ENCODE measurements at places on chromosomes 7 and 10. TPM values are rescaled to one million over a fixed set of nuclear protein-coding genes. Genes with fewer than 3 reads are reported as not detected.

DNA sequence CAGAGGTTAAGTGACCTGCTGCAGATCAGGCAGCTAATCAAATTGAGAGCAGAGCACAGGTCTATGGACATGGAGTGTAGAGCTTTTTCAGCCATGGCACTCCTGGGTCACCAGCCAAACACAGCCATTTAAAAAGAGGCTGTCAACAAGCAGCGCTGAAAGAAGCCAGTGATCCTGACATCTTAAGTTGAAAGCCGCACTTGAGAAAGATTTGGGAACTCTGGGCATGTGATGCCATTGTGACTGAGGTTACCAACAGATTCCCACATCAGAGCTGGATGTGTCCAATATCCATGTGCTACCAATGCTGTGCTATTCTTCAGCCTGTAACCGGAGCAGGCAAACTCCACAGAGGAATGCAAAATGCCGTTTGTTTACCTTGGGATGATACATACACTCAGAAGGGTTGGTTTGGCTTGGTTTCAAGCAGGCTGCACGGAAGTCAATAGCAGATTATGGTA, 56.2 kb upstream of the ABLIM1 start:
- no peak for DNase-seq
- no peak overlapping the region for H3K27ac ChIP-seq
- no peaks in the 10 kb centered on the region for H3K36me3 ChIP-seq
- H3K4me1 ChIP-seq: no peaks in the 10 kb centered on the region

GRCh38 chr10:90947030-90947960, 26.4 kb upstream of the ANKRD1 start:
- peaks cover 9% of the 10 kb centered on the region for H3K4me1 ChIP-seq
- peak; percentile 8 for DNase-seq
- no peaks in the 10 kb centered on the region for H3K27me3 ChIP-seq
- H3K27ac ChIP-seq: no peak overlapping the region
- H3K36me3 ChIP-seq: no peaks in the 10 kb centered on the region

DNA sequence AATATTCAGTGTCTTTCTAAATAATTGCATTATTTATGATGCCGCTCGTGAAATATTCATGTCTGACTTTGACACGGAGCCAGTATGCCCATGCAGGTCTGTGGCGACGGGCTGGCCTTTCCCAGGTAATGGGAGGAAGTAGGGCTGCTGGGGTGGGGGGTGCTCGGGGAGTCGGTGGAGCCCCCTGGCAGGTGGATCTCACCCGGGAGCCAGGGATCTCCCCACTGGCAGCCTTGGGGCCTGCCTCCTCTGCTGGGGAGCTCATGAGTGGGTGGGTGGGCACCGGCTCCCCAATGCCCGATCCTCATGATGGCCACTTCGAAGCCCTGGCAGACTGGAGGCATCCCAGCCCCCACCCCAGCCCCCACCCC, 52.8 kb downstream of the PWWP2B start:
- DNase-seq: no peak
- peaks cover 36% of the 10 kb centered on the region for H3K4me1 ChIP-seq
- no peak overlapping the region for H3K4me3 ChIP-seq

DNA sequence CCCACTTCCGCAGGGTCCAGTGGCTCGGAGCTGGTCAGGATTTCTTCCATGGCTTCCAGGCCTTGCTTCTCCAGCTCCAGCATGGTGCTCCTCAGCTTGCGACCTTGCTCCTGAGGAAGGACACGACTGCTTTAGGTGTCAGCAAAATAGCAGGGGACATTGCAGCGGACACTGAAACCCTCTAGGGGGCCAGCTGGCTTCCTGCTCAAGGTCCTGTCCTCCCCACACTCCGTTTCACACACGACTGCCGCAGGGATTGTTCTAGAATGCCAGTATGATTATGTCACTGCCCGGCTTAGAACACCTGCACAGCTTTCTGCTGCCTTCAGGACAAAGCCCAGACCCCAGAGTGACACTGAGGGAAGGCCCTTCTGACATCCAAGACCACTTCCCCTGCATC, 65.6 kb downstream of the SCRN1 start:
- H3K27ac ChIP-seq: no peak overlapping the region
- H3K36me3 ChIP-seq: no peaks in the 10 kb centered on the region
- no peaks in the 10 kb centered on the region for H3K4me1 ChIP-seq
- DNase-seq: no peak
- no peaks in the 10 kb centered on the region for H3K27me3 ChIP-seq

- no peak overlapping the region for H3K4me3 ChIP-seq
- H3K36me3 ChIP-seq: no peaks in the 10 kb centered on the region
- no peaks in the 10 kb centered on the region for H3K4me1 ChIP-seq
- no peak overlapping the region for H3K27ac ChIP-seq
- H3K27me3 ChIP-seq: peaks cover 26% of the 10 kb centered on the region
- peak; percentile 68 for DNase-seq
These were observed 106.5 kb downstream of the HTR7 start for GRCh38 chr10:90751107-90751997.

GRCh38 chr10:10054466-10054865, 963.2 kb upstream of the CELF2 start:
- H3K4me1 ChIP-seq: no peaks in the 10 kb centered on the region
- no peak for DNase-seq
- H3K36me3 ChIP-seq: no peaks in the 10 kb centered on the region
- no peak overlapping the region for H3K4me3 ChIP-seq
- H3K27me3 ChIP-seq: peaks cover 36% of the 10 kb centered on the region

GRCh38 chr10:23073527-23073926, 21.9 kb upstream of the MSRB2 start:
- no peaks in the 10 kb centered on the region for H3K4me1 ChIP-seq
- H3K27me3 ChIP-seq: peaks cover 13% of the 10 kb centered on the region
- no peak overlapping the region for H3K27ac ChIP-seq
- H3K4me3 ChIP-seq: no peak overlapping the region

DNA sequence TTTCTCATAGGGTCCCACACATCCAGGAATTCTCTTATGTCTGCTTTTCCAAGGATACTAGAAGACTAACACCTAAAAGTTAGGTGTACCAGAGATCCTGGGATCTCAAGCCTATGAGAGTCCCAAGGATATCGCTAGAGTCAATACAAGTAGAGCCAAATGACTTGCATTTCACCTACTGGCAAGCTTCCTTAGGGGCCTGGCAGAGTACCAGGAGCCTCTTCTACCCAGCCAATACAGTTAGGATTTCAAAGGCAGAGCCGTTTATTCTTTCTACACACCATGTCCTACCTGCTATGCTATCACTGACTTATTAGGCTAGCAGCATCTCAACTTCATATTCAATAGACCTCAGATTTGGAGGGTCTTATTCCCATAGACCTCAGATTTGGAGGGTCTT, 53.5 kb upstream of the UNC5B start:
- no peak overlapping the region for H3K4me3 ChIP-seq
- no peaks in the 10 kb centered on the region for H3K27me3 ChIP-seq
- no peak for DNase-seq
- no peaks in the 10 kb centered on the region for H3K36me3 ChIP-seq
- H3K27ac ChIP-seq: no peak overlapping the region

GRCh38 chr7:7996568-7996967, 28.0 kb downstream of the GLCCI1 start:
- no peaks in the 10 kb centered on the region for H3K27me3 ChIP-seq
- H3K36me3 ChIP-seq: peaks cover 23% of the 10 kb centered on the region
- H3K4me1 ChIP-seq: peaks cover 9% of the 10 kb centered on the region
- no peak overlapping the region for H3K27ac ChIP-seq
- no peak overlapping the region for H3K4me3 ChIP-seq
- DNase-seq: no peak

DNA sequence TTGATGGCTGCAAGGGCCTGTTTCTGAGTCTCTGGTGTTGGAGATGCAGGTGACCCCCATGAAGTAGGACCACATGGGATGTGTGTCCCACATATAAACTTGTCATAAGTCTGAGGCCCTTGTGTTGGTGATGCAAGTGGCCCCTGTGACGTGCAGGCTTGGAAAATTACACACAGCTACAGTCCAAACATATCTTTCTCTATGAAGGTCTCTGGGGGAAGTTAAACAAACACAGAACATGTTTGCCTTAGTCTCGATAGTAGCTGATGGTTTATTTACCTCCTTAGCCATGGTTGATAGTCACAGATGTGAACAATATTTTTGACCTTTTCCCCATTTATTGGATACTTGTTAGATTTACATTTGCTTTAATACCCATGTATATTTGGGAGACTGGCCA, 64.7 kb downstream of the ADCY1 start:
- no peaks in the 10 kb centered on the region for H3K36me3 ChIP-seq
- no peak overlapping the region for H3K27ac ChIP-seq
- H3K27me3 ChIP-seq: peaks cover 7% of the 10 kb centered on the region
- no peak for DNase-seq
- H3K4me3 ChIP-seq: no peak overlapping the region

DNA sequence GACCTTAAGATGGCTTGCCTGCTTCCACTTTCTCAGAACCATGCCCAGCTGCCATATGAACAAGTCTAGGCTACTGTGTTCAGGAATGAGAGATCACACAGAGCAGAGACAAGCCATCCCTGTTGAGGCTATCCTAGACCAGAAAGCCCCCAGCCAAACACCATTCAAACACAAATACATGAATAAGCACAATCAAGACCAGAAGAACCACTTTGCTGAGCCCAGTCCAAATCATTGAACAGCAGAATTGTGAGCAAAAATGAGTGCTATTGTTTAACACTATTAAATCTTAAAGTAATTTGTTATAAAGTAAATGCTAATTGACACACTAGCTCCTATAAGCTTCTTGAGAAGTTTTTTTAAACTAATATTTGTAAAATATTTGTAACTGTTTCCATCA, 79.0 kb upstream of the LYZL1 start:
- H3K27me3 ChIP-seq: peaks cover 13% of the 10 kb centered on the region
- no peak for DNase-seq
- peaks cover 3% of the 10 kb centered on the region for H3K36me3 ChIP-seq

GRCh38 chr10:131778842-131779241, 122.0 kb upstream of the PPP2R2D start:
- H3K27me3 ChIP-seq: peaks cover 11% of the 10 kb centered on the region
- H3K36me3 ChIP-seq: peaks cover 1% of the 10 kb centered on the region
- no peaks in the 10 kb centered on the region for H3K4me1 ChIP-seq
- H3K27ac ChIP-seq: no peak overlapping the region

Gene GBF1
- 34.5 TPM for total RNA-seq

Gene KIAA1217
- 0.86 TPM for total RNA-seq

Gene IKZF1
- total RNA-seq: 226 TPM

Gene PILRA
- 0.29 TPM for total RNA-seq

Gene SPDYE6
- total RNA-seq: not detected

Gene CSGALNACT2
- total RNA-seq: 25.6 TPM

Gene CXCL12
- not detected for total RNA-seq

Measured in activated naive CD4-positive, alpha-beta T cell treated with anti-CD3 and anti-CD28 coated beads for 36 hours (primary cell).